CD4-positive, alpha-beta T cell treated with Interleukin-4 for 4 hours (primary cell): ENCODE measurements at places on chromosomes 1 and 21.

- no peak for DNase-seq
These were observed 17.6 kb downstream of the GALNT2 start for GRCh38 chr1:230084408-230085177.

DNA sequence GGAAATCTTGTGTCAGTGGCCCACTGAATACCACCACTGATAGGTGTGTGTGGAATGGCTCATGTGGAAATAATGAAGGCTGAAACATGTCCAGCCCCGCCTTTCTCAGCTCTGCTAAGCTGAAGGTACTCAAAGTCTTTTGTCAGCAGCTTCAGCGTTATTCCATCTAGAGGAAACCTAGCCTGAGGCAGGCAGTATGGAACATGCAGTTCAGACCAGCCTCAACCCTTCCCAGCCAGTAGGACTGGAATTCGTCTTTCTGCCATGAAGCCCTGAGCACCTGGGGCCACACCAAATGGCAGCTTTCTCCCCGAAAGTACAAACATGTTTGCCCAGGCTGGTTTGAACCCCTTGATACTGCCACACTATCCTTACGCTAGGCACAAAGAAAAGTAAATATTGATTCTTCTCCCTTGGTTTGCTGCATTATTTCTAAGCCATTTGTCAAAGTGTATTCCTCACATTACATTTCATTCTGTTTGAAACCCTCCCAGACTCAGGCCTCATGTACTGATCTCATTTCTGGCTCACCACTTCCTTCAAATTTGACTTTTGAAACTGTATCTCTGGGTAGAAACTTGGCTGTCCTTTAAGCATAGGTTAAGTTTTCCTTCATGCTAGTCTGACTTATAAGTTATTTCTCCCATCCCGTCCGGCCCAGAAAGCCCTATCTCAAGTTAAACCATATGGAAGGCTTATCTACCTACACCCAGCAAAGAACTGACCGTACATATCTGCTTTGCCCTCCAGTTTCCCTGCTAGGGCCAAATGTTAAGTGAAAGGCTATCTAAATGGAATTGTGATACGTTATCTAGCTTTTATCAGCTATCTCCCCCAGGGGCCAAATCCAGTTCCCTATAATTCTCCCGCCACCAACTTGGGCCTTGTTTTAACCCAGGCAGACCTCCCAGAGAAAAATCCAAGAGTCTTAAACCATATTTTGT, 45.7 kb upstream of the HOOK1 start:
- DNase-seq: no peak

- DNase-seq: peak; percentile 63
These were observed 877 bp downstream of the IRF2BP2 start for GRCh38 chr1:234608911-234609690.

- no peak for DNase-seq
These were observed 60.9 kb downstream of the TBX19 start for GRCh38 chr1:168341483-168341975.

- no peak for DNase-seq
These were observed 31.0 kb upstream of the LRRC52 start for GRCh38 chr1:165512816-165513215.
